CD4-positive, alpha-beta T cell treated with Interleukin-17A for 4 hours (primary cell): ENCODE measurements at places on chromosomes 5 and 9.

- DNase-seq, result no peak
These were observed 26.0 kb downstream of the DDX4 start for GRCh38 chr5:55763746-55764420.

DNA sequence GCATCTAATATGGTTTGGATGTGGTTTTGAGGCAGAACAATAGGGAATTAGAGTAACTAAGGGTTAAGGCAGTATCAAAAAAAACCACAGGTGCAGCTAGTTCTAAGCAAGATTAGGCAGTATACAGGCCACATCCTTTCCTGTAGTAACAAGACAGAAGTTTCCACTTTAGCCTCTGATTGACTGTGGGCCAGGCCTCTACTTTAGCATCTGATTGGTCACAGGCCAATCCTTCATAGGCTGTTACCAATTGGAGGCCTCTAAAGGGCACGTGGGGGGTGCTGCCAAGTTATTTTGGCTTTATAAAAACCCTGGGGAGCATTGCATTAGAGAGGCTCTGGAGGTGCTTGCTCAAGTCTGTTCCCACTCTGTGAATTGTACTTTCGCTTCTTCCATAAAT is 144.1 kb upstream of the ST8SIA4 start:
- DNase-seq, result no peak

DNA sequence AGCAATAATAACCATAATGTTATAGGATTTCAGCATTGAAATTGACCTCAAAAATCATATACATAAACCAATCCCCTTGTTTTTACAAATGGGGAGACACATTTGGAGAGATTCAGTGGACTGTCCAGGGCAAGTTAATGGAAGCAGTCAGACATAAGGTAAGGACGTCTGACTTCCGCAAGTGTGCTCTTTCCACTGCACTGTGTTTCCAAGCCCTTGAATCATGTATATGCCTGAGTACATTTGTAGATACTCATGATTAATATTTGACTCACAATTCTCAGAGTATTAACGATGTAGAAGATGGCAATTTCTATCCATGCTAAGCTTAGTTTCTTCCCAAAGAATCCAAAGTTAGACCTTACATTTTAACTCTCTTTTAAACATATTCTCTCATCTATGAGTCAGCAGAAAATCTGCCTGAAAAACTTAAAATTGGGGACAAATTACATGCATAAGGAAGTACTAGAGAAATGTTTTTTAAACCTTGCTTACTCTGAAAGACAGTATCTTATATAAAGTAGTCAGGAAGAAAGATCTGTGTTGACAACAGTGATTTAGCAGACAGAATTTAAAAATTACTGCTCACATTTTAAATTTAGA is 165.3 kb downstream of the NFIB start:
- DNase-seq, result no peak

DNA sequence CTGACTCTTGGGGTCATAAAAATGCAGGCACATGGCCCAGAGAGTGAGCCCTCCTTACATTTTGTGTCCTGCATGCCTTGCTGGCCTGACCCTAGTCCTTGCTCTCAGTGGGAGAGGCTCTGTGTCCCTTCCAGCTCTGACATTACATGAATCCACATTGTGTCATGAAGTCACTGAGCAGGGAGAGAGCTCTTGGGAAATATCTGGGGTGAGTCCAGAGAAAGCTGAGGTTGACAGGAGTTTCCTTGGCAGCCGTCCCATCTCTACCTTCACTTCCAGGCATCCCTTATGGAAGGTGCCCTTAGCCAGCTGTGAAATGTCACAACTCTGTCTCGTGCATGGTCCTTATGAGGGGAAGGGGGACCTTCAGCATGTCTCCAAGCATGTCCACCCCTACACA is 41.0 kb downstream of the FAT2 start:
- no peak for DNase-seq

GRCh38 chr5:92594031-92594430 is 987.0 kb downstream of the NR2F1-AS1 start:
- DNase-seq, result no peak

GRCh38 chr5:111928511-111928910 is 171.5 kb upstream of the NREP start:
- DNase-seq, result no peak

- DNase-seq, result no peak
These were observed 29.5 kb downstream of the TGFBI start for GRCh38 chr5:136058039-136058971.

DNA sequence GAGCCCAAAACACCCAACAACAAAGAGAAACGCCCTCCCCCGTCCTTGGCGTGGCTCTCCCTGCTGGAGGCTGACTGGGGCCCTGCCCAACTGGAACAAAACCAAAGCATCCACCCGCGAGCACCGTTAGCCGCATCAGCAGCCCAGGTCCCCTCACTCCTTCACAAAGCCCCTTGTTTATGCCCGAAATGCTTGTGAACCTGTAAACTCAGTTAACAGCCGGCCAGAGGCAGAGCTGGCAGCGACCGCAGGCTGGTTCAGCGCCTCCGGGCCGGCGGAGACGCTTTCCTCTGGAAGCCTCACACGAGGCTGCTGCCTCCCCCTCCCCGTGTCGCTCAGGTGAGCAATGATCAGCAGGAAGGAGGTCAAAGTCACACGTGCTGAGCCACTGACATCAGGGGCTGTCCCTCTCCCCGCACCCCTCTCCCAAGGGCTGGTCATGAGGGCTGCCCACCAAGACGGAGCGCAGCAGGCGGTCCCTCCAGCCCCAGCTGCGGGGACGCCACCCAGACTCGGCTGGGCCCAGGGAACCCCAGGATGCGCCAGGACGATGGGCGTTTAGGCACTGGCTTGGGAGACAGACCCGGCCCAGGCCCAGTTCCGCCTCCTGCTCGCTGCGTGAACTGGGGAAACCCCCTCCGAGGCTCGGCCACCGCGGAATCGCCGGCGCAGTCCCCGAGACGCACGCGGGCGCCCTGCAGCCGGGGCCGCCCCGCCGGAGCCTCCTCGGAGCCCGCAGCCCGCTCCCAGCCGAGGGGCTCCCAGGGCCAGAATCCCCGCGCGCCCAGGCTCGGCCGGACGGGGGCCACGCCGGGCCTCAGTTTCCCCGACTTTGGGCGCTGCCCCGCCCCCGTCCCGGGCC is 563 bp downstream of the SNAPC4 start:
- DNase-seq, result peak; percentile 45

DNA sequence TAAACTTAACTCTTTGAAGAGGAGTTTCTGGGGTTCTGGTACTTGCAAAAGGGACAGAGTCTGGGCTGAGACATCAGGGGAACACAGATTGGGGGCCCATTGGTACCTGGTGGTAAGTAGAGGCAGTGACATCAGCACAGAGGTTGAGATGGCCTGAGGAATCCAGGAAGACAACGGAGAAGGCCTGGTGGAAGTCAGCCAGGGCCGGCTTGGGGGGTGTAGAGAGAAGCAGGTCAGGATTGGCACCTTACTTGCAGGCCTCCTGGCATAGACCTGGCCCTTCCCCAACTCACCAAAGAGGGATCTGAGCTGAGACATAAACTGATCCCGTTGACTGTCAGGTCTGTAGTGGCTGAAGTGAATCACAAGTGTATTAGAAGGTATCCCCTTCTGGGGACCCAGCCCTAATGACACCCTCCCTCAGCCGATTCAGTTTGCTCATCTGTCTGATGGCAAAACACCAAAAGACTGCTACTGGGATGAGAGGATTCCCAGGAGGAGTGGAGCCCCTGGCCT is 5.5 kb downstream of the NOL6 start:
- DNase-seq, result no peak

GRCh38 chr5:58259685-58260152 is 200.2 kb downstream of the PLK2 start:
- no peak for DNase-seq

- DNase-seq, result no peak
These were observed 177.5 kb upstream of the TBC1D2 start for GRCh38 chr9:98432960-98433359.

DNA sequence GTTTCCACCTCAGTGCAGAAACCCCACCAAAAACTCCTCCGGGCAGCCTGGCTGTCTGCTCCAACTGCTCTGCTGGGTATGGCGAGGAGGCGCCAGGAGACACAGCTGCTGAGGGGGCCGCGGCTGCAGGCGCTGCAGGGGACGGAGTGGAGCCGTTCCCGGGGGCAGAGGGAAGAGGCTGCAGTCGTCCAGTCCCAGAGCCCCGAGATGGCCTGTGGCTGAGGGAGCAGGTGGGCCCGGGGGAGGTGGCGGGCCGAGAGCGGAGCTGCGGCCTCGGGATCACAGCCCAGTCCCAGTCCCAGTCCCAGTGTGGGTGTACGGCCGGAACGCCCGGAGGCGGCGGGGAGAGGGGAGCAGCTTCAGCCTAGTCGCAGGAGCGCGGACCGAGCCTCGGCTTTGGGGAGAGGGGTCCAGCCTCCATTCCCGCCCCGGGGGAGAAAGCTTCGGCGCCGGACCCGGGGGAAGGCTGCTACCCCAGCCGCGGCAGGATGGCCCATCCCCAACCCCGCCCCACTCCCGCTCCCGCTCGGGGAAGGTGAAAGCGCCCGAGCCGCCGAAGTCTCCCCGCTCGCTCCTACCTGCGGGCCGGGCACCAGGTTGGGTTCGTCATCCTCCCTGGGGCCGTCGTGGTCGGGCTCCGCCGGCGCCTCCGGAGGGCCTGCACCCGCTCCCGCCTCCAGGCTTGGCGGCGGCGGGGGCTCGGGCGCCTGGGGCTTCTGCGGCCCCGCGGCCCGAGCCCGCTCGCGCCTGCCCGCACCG is 513 bp downstream of the FAM193B start:
- DNase-seq, result peak; percentile 56

DNA sequence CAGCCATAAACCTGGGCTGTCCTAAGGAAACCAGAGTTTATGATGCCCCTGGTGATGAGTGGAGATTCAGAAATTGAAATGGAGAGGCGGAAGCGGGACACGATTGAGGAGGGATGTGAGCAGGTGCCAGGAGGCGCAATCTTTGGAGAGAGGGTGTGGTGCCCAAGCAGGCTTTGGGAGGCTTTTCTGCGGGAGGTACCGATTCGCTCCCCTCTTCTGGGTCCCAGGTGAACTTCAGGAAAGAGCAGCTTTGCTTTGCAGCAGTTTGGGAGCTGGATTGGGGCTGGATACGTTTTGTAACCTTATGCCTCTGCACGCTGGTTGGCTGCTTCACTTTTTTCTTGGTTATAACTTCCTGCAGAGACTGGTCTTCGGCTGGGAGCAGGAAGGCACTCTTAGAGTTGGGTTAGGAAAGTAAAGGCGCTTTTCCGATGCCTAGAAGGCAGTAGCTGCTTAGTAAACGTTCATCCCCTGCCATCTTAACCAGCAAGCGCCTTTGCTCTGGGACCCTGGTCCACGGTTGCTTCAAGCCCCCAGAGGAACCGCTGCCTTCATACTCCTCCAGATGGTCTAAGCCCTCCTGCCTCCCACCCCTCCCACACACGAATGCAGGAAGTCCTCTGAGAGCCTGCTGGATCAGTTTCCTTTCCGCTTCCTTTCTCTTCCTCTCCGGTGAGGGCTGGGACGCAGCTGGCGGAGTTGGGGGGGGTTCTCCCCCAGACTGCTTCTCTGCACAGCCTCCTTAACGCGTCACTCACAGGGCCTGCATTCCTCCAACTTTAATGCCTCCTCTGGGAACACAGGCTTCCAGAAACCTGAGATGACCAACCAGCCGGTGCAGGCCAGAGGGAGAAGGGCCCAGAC is 15.2 kb upstream of the NEK6 start:
- DNase-seq, result no peak

DNA sequence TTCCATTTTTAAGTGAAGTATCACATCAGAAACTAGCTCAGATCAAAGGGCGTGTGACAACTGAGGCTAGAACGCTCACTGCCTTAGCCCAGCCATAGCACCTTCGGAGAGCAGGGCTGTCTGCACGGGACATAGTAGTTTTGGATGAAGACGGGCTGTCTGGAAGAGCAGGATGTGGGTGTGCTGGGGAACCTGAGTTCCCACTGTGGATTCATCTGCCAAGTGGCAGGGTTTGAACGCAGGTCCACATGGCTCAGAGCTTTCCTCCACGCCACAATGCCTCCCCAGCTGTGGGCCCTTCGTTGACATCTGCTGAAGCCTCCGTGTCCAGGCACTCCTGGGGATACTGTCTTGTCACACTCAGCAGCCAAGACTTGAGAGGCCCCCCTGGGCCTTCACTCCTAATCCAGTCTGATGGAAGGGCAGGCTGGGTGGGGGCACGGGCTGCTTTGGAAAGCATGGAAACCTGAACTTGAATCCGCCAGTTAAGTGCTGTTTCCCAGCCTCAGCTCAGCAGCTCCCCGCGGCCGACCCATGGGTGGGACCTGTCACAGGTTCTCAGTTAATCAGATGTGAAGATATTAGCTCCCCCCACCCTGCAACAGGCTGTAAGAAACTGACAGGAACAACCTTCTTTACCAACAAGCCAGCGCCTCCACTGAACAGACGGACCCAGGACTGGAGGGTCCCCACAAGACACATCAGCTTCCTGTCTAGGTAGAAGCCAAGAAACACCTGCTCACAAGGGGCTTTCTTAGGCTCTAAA is 228.1 kb downstream of the FANCC start:
- no peak for DNase-seq

- DNase-seq, result no peak
These were observed 28.4 kb upstream of the EBF1 start for GRCh38 chr5:159128070-159128541.

- DNase-seq, result no peak
These were observed 145.3 kb upstream of the ADCY2 start for GRCh38 chr5:7250611-7251010.

- DNase-seq, result peak; percentile 50
These were observed at the start of gene FER for GRCh38 chr5:108747774-108748400. FER (plus strand) TSS chr5:108747897; CDS start chr5:108798183, 50,286 bp downstream.

DNA sequence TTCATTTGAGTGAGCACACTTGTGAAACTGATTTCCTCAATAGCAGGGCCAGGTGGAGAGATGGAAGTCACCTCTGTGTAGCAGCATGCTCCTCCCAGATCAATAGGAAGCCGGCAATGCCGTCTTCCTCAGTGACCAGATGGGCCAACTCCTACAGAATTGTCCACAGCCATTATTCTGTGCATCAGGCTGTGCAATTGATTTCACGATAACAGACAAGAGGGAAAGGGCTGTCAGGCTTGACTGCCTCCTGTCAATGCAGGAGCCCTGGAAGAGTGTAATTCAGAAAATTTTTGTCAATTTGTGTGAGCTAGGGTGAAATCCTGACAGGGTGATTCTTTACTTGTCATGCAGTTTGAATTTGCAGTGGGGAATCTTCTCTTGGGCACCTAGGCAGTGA is 838.4 kb upstream of the NUDT12 start:
- no peak for DNase-seq

DNA sequence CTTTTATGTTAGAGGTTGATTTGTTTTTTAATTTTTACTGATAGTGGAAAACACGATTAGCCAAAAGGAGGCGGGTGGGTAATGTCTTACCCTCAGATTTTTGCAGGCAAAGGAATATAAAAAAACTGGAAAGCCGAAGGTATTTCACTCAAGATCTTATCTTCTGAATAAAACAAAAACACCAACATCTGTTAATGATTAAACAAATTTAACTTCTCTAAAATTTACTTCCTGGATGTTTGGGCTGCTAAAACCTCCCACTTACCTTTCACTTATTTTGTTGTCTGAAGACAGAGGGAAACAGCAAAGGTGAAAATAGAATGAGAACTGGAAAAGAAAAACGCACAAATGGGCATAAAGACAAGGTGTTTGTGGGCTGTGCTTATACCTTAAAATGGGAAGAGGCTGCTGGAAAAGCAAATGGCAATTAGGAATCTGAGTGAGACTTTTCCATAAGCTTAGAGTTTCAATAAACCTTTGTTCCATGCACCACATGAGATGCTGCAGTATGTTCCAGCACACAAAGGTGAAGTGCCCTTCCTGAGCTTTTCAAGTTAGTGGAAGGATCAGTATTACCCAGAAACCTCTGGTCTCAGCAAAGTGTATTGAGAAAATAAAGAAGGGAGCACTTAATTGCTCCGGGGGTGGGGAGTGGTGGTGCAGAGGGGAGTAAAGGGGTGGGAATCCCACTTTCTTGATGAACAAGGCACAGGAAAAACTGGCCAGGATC is 298.3 kb downstream of the BNC2 start:
- DNase-seq, result no peak
